ENCODE measurements at places on chromosomes 6 and 20. TPM values are rescaled to one million over a fixed set of nuclear protein-coding genes. Genes with fewer than 3 reads are reported as not detected.

Gene SPEF1
- not detected for total RNA-seq

Gene AVP
- not detected for total RNA-seq

Gene RIMS4
- not detected for total RNA-seq

Gene SERPINB1
- total RNA-seq: 14.8 TPM

Gene HIVEP2
- 1.7 TPM for total RNA-seq

Gene DNAH8
- under 0.01 TPM for total RNA-seq

GRCh38 chr6:43011207-43011606 is 2.5 kb downstream of the MEA1 start:
- H3K36me3 ChIP-seq: peaks cover 23% of the 10 kb centered on the region
- DNase-seq: no peak
- peaks cover 30% of the 10 kb centered on the region for H3K4me1 ChIP-seq
- no peaks in the 10 kb centered on the region for H3K27me3 ChIP-seq
- no peak overlapping the region for H3K4me3 ChIP-seq

DNA sequence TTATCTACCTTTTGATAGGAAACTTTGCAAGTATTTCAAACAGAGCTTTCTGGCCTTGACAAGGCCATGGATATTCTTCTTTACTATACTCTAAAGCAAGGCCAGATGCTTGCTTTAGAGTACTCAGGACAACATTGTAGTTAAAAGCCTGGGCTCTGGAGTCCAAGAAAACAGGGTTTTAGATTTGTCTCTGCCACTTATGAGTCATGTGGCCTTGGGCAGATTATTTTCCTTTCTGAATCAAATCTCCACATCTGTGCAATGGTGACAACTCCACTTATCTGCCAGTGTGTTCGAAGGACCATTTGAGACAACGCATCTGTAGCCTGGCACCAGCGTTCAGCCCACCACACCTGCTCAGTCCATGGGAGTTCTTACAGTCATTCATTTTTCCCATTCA is 265.9 kb upstream of the RIN2 start:
- H3K36me3 ChIP-seq: no peaks in the 10 kb centered on the region
- no peak overlapping the region for H3K27ac ChIP-seq
- no peak for DNase-seq
- H3K4me1 ChIP-seq: no peaks in the 10 kb centered on the region
- no peaks in the 10 kb centered on the region for H3K27me3 ChIP-seq

DNA sequence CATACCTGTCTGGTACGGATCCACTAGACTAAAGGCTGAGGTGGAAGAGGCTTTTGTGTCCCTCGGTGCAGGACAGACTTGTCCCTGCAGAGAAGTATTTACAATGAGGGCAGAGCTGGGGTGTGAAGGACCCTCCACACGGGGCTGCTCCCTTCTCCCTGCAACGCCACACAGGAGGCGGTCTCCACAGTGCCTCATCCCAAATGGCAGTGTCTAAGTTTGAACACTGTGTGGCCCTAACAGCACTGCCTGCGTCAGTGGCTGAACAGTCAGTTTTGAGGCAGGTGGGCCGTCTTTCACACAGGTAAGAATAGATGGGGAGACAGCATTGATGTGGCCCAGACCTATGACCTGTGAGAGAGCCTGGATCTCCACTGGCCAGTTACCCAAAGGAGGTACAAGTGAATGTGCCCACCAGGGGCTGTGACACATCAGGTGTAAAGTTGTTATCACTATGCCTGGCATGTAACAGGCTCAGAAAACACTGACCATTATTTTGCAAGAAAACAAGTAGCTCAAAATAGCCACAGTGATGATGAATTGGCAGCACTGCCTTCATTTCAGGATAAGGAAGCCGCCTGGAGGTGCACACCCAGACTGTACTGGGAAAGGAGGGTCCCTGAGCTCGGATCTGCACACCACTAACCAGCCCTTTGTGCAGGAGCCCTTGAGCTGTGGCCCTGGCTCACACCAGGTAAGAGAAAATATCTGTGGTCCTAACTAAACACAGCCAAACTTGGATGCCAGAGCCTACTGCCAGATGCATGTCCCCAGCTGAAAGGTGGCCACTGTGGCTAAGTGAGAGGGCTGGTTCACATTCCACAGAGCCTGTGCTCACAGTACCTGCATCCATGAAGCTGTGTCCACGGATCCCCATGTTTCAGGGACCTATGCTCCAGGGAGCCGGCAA is 246.7 kb downstream of the DLL1 start:
- H3K27me3 ChIP-seq: no peaks in the 10 kb centered on the region
- no peak for DNase-seq
- peaks cover 2% of the 10 kb centered on the region for H3K4me1 ChIP-seq
- no peak overlapping the region for H3K27ac ChIP-seq
- no peak overlapping the region for H3K4me3 ChIP-seq
- H3K36me3 ChIP-seq: no peaks in the 10 kb centered on the region

- H3K27me3 ChIP-seq: no peaks in the 10 kb centered on the region
- no peak overlapping the region for H3K27ac ChIP-seq
- DNase-seq: no peak
- no peak overlapping the region for H3K4me3 ChIP-seq
Measured at GRCh38 chr6:72580281-72580940, 41.5 kb upstream of the KCNQ5 start.

GRCh38 chr6:121856296-121856695 is 420.9 kb downstream of the GJA1 start:
- H3K27me3 ChIP-seq: no peaks in the 10 kb centered on the region
- H3K27ac ChIP-seq: no peak overlapping the region
- DNase-seq: no peak
- H3K4me1 ChIP-seq: no peaks in the 10 kb centered on the region
- no peaks in the 10 kb centered on the region for H3K36me3 ChIP-seq
- H3K4me3 ChIP-seq: no peak overlapping the region

DNA sequence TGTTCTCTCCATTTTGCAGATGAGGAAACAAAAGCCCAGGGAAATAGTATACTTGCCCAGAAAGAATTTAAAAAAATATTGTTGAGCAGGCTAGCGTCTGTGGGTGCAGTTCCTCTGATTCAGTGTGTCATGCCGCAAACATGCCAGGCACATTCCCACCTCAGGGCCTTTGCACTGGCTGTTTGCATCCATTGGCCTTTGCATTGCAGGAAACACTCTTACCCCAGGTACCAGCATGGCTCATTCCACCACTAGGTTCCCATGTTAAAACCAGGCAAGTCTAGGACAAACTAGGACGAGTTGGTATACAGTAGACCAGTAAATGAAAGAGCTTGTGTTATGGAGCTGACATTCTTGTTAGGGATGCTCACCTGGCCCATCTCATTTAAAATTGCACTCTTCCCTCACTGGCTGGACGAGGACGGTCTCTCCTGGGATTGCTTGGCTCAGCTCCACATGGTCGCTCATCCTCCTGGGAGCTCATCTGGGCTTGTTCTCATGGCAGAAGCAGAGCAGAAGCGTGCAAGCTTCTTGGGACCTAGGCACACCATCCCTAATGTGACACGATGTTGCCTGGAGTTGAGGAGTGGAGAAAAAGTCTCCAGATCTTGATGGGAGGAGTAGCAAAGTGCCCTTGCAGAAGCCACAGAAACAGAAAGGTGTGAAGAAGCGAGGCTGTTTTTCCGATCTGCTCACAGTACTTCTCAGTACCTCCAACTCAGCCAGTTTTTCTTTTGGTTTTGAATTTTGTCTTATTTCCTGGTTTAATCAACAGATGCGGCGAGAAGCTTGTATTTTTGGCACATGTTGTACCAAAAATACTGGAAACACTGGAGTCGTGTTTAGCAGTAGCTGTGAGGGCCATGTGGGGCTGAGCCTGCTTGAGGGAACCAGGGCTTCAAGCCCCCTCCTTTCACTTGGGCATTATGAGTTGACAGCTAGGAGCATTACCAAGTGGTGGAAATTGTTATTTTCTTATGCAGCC is 13.9 kb downstream of the ZNF831 start:
- H3K4me1 ChIP-seq: no peaks in the 10 kb centered on the region
- no peaks in the 10 kb centered on the region for H3K36me3 ChIP-seq
- no peak for DNase-seq
- H3K4me3 ChIP-seq: no peak overlapping the region

GRCh38 chr20:33370291-33370690 is 31.0 kb downstream of the CDK5RAP1 start:
- no peak for DNase-seq
- H3K36me3 ChIP-seq: peaks cover 40% of the 10 kb centered on the region
- H3K27me3 ChIP-seq: no peaks in the 10 kb centered on the region
- H3K4me3 ChIP-seq: no peak overlapping the region
- H3K4me1 ChIP-seq: no peaks in the 10 kb centered on the region

- no peaks in the 10 kb centered on the region for H3K4me1 ChIP-seq
- DNase-seq: peak; percentile 54
- H3K27me3 ChIP-seq: no peaks in the 10 kb centered on the region
- H3K27ac ChIP-seq: no peak overlapping the region
- no peak overlapping the region for H3K4me3 ChIP-seq
- no peaks in the 10 kb centered on the region for H3K36me3 ChIP-seq
Measured at GRCh38 chr20:5222919-5223634, 93.7 kb downstream of the PROKR2 start.

- no peak overlapping the region for H3K4me3 ChIP-seq
- peaks cover 5% of the 10 kb centered on the region for H3K27me3 ChIP-seq
- no peak overlapping the region for H3K27ac ChIP-seq
- H3K4me1 ChIP-seq: no peaks in the 10 kb centered on the region
Measured at GRCh38 chr6:27743787-27744186, 168.4 kb downstream of the OR2B2 start.

- H3K4me1 ChIP-seq: no peaks in the 10 kb centered on the region
- H3K36me3 ChIP-seq: no peaks in the 10 kb centered on the region
- H3K27me3 ChIP-seq: no peaks in the 10 kb centered on the region
- H3K4me3 ChIP-seq: no peak overlapping the region
- no peak overlapping the region for H3K27ac ChIP-seq
Measured at GRCh38 chr6:127206531-127207095, 60.1 kb upstream of the RNF146 start.

DNA sequence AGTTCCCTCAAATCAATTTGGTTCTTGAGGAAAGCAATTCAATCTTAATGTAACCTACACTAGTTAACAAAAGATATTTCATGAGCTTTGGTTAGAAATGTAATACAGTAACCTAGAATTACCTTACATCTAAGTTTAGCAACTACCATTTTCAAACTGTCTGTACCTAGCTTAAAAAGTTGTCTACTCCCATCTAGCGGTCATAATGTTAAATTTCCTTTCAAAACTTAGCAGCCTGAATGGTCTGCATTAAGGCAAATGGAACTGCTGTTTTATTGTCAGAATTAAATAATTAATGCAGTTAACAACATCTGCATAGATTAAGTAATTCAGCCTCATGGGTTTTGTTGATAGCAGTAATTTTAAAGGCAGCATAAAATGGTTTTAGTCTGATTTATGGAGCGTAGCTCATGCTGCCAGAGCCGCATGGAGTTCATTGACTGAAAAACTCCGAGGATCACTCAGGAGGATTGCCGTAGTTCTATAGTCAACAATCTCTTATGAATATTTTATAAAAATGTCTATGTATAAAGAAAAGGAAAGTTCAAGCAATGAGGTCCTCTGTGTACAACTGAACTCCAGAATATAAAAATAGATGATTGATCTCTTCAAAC is 485.4 kb upstream of the MANEA start:
- no peaks in the 10 kb centered on the region for H3K36me3 ChIP-seq
- no peaks in the 10 kb centered on the region for H3K27me3 ChIP-seq
- peaks cover 24% of the 10 kb centered on the region for H3K4me1 ChIP-seq

DNA sequence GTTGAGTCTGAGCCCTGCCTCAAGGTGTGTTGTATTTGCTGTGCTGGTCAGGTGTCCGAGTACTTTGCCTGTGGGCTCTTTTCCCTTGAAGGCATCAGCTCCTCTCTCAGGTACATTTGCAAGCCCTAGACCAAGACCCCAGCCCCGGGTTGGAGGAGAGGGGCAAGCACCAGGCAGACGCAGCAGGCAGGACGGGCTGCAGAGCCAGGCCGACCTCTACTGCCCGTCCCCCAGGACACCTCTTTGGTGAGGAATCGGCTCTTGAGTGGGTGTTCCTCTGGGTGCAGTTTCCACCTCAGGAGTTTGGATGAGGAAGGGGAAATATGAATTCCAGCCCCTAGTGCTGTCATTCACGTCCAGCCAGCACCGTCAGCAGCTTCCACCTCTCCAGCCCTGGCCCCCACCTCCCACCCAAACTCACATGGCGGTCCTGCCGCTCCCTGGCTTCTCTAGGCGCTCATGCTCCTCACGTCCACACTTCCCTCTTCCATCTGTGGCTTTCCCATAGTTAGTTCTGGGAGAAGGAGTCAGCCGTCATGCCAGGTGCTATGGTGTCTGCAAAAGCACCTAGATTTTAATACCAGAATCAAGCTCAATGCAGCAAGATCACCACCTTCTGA is 183.9 kb downstream of the DLL1 start:
- H3K4me1 ChIP-seq: no peaks in the 10 kb centered on the region
- H3K36me3 ChIP-seq: no peaks in the 10 kb centered on the region
- no peak overlapping the region for H3K4me3 ChIP-seq
- H3K27ac ChIP-seq: no peak overlapping the region
